ENCODE measurements at places on chromosomes 7 and 10.
A peak's percentile ranks its signal among the peaks of the same experiment; 100 is the strongest.

GRCh38 chr10:11080564-11080984 lies 62.9 kb downstream of the CELF2 start:
- DNase-seq: no peak

DNA sequence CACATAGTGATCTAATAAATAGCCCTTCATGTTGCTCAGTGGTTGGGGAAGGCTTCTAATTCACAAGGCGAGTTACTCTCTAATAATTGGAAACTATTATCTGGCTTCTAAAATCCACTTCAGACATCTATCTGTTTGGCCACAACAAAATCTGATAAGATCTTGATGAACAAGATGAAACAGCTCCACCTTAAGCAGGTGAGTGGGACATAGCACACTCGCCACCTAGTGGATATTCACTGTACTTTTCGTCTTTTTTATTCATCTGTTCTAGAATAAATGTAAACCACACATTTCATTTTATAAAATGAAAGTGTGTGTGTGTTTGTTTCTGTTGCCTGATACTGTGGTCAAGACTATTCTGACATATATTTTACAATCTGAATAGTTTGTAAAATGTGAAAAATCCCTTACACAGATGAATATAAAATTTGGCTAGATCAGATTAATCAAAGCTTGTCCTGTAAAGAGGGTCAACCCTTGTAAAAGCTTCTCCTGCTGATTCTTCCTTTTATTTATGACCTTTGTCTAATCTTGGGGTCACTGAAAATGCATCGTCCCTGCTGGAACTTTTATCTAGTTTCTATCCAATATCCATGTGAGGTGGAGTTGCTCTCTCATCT lies 26.5 kb upstream of the CNTNAP2 start:
- no peak for DNase-seq

DNA sequence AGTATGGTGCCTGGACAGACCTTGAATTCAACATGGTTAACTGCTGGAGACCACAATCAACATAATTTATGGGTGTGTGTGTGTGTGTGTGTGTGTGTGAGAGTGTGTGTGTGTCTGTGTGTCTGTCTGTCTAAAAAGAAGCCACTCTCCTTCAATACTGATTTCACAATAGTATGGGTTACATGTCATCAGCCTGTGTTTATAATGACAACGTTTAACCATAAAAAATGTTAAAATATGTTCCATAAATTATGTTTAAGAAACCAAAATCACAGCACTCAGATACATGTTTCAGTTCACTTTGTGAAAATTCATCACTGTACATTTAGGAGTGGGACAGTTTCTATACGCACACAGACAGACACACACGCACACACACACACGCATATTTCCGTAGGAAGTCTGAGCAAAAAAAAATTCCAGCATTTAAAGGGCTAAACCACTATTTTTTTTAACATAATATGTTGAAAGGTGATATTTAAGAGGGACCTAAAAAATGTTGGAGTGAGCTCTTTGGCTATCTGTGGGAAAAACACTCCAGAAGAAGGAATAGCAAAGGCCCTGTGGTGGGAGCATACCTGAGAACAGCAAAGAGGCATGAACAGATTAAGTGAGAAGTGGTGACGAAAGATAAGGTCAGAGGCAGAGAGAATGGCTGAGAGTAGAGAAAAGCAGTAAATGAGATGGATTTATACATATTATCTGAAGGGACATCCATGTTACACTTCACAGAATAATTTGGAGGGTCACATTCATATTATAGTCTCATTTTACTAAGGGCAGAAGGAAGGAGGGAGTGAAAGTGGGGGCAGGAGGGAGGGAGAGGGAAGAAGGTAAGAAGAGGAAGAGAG lies 10.9 kb downstream of the PDZD8 start:
- no peak for DNase-seq

GRCh38 chr7:54697659-54698186 lies 61.3 kb downstream of the SEC61G start:
- no peak for DNase-seq

DNA sequence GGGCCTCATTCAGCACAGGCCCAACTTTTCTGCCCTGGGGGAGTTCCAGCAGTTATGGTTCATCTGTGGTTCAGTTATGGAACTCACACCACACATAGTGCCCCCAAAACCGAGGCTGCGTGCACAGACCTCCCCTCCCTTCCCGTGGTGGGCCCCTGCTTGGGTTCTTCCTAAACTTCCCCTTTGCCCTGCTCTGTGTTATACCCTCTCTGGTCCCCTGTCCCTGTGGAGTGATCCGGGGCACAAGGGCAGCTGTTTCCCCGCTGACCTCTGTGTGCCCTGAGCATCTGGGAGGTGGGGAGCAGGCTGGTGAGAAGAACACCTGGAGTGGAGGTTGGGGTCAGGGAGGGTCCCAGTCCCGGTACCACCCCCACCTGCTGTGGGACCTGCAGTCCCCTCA lies 39.4 kb downstream of the HTRA1 start:
- no peak for DNase-seq

DNA sequence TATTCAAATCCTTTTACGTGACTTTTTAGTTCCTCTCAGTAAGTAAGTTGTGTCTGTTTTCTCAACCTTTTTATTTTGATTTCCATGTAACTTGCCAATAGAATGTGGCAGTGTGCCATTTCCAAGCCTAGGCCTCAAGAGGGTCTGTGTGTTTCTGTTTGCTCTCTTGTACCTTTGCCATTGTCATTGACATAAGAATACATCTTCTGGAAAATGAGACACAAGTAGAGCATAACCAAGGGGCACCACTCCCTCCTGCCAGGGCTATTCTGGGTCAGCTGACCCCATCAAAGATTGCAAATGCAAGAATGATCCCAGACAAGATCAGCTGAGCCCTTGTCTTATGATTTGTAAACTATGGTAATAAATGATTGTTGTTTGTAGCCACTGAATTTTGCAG lies 524.0 kb downstream of the IPMK start:
- DNase-seq: no peak

DNA sequence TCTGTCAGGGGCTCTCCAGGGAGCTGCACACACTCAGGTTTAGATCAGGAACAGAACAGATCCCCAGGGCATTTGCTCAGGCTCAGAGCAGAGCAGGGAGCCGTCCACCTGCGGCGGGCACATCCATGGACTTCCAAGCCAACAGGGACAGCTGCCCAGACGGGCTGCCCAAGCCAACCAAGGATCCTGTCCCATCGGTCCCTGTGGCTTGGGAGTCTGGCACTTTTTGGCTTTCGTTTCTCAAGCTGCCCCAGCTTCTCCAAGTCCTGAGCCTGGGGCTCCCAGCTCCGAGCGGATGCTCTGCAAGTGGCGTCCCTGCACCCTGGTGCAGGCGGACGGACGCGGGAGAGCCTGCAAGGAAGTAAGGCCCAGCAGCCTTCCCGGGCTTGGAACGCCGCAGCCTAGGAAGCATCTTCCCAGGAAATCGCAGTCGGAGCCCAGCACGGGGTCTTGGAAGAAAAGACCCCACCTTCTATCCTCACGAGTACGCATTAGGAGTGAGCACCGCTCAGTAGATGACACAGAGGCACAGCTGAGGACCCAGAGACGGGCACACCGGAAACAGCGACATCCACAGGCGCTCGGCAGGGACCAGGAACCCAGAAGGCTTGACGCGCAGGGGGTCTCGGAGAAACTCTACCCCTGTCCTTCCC lies 6.0 kb downstream of the GPR146 start:
- DNase-seq: no peak

GRCh38 chr7:136133551-136133950 lies 156.4 kb upstream of the MTPN start:
- no peak for DNase-seq

GRCh38 chr7:44244282-44244681 lies 43.5 kb downstream of the YKT6 start:
- DNase-seq: peak; percentile 49
